ENCODE measurements at places on chromosomes 12 and 14. TPM values are rescaled to one million over a fixed set of nuclear protein-coding genes. Genes with fewer than 3 reads are reported as not detected.

DNA sequence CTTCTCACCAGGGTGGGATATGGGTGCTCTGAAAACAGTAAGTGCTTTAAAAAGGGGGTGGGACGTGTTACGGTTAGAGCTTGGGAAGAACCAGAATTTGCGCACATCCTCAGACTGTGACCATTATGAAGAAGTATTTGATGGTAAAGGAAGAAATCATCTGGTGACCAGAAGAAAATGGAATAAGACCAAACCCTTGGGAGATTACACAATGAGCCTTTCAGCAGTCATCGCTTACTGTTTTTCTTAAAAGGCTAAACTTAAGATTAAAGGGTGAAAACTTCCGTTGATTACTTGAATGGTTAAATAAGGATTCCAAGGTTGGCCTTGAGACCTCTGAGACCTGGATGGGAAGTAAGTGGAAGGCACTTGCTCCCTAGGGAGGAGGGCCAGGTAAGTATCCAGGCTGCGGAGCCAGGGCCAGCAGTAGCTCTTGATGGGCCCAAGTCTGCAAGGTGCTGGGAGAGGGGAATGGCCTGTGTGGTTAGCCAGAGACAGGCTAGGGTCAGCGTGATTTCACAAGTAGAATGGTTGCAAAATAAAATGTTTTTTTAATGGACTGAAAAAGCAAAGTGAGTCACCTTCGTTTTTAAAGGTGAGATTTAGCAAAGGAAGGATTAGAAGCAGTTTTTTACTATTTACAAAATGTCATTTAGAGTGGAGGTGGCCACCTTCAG, 13.0 kb upstream of the ISM2 start:
- DNase-seq, result no peak

- no peak for DNase-seq
Observed at GRCh38 chr12:64714551-64714968, 44.6 kb downstream of the GNS start.

- DNase-seq, result no peak
Observed at GRCh38 chr14:99551034-99551922, 52.7 kb downstream of the CCDC85C start.

DNA sequence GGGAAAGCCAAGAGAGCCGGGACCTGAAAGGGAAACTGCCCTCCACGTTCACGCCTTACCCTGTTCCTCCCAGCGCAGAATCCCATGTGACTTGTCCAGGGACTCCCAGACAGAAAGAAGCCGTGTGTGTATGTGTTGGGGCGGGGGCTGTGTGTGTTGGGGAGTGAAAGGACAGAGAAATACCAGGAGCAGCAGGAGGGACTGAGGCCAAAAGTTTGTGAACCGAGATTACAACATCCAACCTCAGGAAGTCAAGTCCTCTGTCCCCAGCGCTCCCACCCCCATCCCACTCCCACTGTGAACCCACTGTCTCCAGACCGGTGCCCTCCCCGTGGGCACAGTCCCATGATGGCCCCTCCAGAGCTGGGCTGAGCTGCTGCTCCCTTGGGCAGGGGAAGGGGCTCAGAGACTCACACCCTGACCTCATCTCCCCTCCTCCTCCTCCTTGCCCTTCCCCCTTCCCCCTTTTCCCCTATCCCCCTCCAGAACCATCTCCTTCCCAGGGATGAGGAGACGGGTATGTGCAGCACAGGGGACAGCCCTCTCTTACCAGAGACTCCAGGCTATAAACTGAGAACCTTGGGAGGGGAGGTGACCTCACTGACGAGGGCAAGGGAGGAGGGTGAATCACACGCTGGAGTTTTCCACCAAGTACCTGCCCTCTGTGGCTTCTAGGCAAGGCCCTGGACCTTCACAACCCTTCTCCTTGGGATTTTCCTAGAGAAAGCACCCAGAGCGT, at the start of gene SLC6A12:
Gene SLC6A12, minus strand, starts transcription at position 155 of the 739 bp plus-strand sequence. CDS start 4,171 bp downstream, outside the sequence.
- DNase-seq, result no peak

Gene AQP5
- total RNA-seq, result not detected

Gene WASHC3
- 53.4 TPM for total RNA-seq

Gene HIGD1C
- not detected for total RNA-seq
